Stimulated activated CD8-positive, alpha-beta memory T cell treated with anti-CD3 and anti-CD28 coated beads, Interleukin-7, amount 100 ng/mL, for 24 hours (primary cell): ENCODE measurements at places on chromosomes 2 and 18.
A peak's percentile ranks its signal among the peaks of the same experiment; 100 is the strongest.

DNA sequence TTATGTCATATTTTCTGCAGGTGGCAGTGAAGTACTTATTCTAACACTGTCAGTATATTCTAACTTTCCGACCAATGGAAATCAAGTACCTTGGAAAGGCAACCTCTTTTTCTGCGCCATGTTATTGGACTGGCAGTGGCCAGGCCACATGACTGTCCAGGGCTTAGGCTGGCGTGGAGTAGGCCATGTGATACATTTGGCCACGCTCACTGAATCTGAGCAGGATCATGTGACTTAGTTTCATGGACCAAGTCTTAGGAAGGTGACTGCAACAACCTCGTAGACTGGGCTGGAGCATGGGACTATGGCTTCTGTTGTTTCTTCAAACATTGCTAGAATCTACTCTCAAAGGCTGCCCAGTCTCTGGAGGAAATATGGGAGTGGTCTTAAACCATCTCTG, 60.4 kb upstream of the HAAO start:
- no peak for DNase-seq

GRCh38 chr2:19350678-19351401, 7.6 kb downstream of the OSR1 start:
- DNase-seq, result no peak

- DNase-seq, result no peak
These were observed 380.7 kb upstream of the CELF4 start for GRCh38 chr18:37946324-37946723.

- no peak for DNase-seq
These were observed 318.5 kb upstream of the TCF4 start for GRCh38 chr18:55906536-55906935.

DNA sequence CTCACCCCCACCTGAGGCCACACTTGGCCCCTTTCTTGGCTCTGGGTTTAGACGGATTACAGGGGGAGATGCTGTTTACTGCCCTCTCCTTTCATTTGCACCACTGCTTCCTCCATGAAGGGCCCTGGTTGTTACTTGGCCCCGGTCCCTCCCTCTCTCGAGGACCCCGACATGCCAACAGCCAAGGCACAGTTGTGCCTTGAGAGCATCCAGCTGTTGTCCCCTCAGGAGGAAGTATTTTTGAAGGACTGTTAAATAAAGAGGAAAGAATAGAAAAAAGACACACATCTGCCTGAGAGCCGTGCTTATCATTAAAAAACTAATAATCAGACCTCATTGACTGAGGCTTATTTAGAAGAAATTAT, 44.0 kb downstream of the ITGB1BP1 start:
- DNase-seq, result no peak

DNA sequence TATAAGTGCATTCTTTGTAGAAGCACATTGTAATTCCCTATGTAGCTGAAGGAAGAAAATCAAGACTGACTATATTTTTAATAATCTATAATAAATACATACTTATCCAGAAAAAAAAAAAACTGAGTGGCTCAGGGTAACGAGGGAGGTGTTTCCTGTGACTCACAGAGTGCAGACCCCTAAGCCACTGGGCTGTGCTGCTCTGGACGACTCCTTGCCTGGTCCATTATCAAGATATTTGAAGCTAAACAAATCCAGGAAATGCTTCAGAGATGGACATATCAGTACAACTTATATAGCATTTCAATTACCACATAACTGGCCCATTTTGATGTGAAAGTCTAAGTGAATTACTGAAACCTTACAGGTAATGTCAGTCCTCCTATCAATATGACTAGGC, 80.6 kb downstream of the PIGN start:
- no peak for DNase-seq

GRCh38 chr2:65165558-65165957, 35.7 kb upstream of the RAB1A start:
- DNase-seq, result no peak

- no peak for DNase-seq
These were observed 1305.5 kb upstream of the NXPH2 start for GRCh38 chr2:140085674-140086073.

GRCh38 chr2:98828793-98829371, 98.0 kb upstream of the MGAT4A start:
- DNase-seq, result no peak

- DNase-seq, result no peak
These were observed 145.0 kb downstream of the NEDD4L start for GRCh38 chr18:58188996-58189395.

DNA sequence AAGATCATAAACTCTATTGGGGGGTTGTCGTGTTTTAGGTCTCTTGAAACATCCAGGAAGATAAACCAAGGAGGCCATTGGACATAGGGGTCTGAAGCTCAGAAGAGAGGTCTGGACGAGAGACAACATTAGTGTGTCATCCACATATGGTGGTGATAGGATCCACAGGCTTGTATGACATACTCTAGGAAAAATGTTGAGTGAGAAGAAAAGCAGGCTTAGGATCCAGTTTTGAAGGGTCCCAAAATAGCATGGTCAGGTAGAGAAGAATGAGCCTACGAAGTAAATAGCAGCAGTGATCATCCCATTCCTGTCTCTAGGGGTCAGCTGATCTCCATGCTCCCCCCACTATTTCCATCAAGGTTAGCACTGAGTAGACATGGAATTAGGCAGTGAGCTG, 166.8 kb downstream of the ANKRD30B start:
- DNase-seq, result no peak

DNA sequence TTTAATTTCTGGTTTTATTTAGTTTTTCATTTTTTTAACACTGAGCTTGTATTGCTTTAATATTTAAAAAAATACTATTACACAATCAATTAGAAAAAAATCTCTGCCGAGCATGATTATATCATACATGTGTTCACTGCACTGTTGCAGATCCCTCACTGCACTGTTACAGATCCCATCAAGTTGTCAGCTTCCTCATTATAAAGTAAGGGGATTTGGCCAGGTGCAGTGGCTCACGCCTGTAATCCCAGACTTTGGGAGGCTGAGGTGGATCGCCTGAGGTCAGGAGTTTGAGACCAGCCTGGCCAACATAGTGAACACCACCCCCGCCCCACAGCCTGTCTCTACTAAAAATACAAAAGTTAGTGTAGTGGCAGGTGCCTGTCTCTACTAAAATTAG, 33.0 kb upstream of the METTL21A start:
- no peak for DNase-seq

DNA sequence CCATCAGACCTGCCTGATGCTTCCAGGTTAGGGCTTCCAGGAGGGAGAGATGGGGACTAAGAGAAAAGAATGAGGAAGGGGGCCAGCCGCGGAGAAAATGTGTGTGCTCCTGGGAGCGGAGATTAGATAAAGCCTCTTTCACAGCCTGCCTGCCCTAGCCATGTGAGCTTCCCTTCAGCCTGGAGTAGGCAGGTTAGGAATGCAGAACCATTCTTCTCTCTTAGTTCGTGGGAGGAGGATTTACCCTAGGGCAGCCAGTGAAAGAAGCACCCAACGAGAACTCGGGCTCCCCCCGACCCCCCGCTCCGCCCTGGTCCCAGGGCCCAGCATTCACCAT, 36.1 kb downstream of the POMC start:
- no peak for DNase-seq

GRCh38 chr2:23460228-23460627, 75.2 kb downstream of the KLHL29 start:
- no peak for DNase-seq

- DNase-seq, result no peak
These were observed 14.3 kb upstream of the RAPH1 start for GRCh38 chr2:203549406-203549805.

DNA sequence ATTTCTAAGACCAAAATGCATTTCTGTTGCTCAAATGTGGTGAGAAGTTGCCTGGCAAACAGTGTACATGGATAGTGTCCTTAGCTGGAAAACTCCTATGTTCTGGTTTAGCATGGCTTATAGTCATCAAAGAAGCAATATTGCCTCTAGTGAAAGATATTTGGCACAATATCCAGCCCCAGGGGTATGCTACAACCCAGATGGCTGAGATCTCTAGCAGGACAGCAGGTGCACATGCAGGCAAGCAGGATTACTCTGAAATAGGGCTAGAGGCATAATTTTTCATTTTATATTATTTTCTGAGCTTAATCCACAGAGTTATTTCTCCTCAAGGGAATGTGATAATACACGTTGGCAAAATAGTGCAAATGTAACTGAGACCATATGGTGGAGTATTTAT, 34.0 kb downstream of the CCDC195 start:
- no peak for DNase-seq

- DNase-seq, result no peak
These were observed 163.0 kb downstream of the PHLPP1 start for GRCh38 chr18:62878305-62878704.

DNA sequence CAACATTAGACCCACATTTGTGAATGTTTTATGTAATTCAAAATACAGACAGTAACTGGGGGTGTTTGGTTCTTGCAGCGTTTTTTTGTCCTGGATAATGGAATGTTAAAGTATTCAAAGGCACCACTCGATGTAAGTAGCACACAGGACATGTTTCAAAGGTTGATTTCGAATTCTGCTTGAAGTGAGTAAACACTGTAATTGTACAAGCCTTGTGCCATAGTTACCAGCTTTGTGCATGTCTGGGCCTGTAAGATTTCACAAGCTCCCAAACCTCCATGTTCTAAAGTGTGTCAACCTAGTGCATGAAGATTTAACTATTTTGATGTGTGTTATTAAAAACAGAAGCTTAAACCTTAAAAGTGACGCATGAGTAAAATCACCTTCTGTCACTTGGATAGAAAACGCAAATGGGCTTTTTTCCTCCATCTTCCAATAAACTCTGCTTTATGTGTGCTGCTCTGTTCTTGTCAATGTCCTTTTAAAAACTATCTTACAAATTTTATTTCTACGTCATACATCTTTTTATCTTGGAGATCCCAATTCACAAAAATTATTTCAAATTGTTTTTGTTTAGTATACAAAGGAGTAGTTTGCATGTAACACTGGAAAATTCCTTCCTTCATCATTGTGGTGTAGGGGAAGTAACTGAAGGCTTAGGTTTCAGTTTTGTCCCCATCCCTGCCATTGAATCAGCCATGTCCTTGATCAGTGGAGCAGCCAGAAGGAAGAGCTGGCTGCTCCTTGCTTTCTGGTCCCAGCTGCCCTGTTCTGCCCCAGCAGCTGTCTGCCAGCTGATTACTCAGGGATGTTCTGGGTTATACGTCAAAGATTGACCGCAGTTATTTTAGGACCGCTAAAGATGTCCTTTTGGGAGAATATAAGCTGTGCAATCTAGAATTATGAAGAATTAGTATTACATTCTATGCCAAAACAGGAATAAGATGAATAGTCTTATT, 119.2 kb downstream of the PRKRA start:
- DNase-seq, result no peak

GRCh38 chr2:239201884-239202283, 198.9 kb downstream of the HDAC4 start:
- no peak for DNase-seq

- DNase-seq, result no peak
These were observed 3.8 kb downstream of the SOCS6 start for GRCh38 chr18:70292628-70293027.

GRCh38 chr2:67528320-67528719, 131.2 kb downstream of the ETAA1 start:
- no peak for DNase-seq

DNA sequence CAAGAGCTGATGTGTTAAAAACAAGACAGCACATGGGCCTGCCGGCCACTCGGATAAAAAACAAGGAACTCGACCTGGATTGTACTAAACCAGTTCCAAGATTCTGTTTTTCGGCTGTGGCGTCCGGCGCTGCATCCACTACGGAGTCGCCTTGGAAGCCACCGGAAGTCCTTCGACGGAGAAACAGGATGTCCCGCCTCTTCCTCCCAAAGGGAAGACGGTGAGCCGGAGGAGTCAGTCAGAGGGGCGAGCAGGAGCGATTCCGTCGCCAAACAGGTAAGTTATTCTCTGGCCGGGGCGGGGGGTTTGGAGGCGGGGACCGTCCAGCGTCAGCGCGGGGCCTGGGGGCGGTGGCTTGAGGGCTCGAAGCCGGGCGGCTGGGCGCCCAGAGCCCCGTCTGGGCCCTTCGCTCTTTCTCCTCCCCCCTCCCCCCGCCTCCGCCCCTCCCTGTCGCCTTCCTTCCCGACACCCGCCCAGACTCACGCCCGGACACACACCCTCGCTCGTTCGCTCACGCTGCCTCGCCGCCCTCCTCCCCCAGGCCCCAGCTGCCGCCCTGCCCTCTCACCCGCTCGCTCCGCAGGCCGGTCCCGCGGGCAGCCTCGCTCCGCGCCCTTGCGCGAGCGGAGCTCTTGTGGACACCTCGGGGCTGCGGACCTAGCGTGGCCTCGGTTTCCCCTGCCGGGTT, at the start of gene ZNF407:
TSS of gene ZNF407 (plus strand) at position 209 of the 688 bp plus-strand sequence. CDS start 33,150 bp downstream, outside the sequence.
- peak; percentile 78 for DNase-seq
